ENCODE measurements at places on chromosomes 1 and 21.

GRCh38 chr1:235090406-235091069, 38.1 kb downstream of the TOMM20 start:
- no peak for DNase-seq

GRCh38 chr1:1926886-1927660, 8.0 kb upstream of the TMEM52 start:
- no peak for DNase-seq

DNA sequence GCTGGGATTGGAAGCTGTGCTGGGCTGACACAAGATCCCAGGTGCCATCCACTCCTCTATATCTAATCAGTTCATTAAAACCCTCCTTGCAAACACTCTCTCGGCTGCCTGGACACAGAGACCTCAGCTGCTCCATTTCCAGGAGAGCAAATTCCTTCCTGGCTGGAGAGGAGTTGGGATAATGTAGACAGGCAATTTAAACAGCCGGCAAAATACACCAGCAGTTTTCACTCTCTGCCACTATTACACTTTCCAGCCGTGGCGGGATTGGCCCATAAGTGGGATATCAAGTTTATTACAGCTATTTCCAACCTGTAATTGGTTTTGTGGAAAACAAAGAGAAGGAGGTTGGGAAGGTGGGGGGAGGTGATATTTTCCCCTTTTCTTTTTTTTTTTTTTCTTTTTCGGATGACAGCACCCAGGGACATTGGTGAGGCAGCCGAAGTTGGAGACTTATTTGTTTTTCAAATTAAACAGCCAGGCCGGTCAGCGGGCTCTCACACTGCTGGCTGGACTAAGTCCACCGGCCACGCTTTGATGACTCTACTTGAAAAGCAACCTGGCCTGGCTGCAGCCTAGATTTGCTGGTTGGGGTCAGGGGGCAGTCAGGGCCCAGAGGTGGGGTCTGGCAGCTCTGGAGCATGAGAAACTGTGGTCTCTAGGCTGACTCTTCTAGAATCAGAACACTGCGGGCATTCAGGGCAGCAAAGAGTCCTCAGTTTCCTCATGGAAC, 177.4 kb downstream of the IGSF21 start:
- no peak for DNase-seq

GRCh38 chr1:153963850-153964331, 554 bp upstream of the SLC39A1 start:
- no peak for DNase-seq

GRCh38 chr1:109454497-109455133, 11.7 kb upstream of the SYPL2 start:
- DNase-seq: no peak

DNA sequence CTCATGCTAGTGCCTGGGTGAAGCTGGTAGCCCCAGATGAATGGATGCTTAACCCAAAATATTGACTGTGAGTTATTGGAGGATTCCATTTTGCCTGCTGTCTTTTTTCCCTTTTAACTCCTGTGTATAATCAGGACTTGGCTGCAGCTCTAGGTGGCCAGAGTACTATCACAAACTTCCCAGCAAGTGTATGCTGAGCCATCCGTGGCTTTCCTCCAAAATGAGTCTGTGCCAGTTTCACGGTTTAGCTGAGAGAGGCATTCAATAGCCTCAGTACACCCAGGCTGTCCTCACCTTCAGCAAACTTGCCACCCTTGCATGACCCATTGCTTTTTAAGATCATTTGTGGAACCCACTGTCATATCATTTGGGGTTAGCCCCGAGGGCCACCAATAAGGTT, 5.3 kb upstream of the DPT start:
- DNase-seq: no peak

DNA sequence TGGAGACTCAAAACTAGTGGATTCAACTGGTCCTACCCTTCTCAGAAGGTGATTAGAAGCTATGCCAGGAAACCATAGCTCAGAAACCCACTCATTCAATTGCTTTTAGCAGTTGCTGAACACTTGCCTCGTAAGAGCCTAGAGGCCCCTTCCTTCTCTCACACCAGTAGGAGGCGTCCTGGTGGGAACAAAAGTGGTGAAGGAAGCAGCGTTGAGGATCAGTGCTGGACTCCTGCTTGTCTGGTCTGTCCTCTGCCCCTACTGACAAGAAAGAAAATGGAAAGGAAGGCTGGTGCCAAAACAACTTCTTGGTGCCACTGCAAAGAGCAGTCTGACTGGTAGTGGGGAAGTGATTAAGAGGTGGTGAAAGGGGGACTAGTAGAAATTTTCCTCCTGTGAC, 269.7 kb downstream of the LMO4 start:
- no peak for DNase-seq

DNA sequence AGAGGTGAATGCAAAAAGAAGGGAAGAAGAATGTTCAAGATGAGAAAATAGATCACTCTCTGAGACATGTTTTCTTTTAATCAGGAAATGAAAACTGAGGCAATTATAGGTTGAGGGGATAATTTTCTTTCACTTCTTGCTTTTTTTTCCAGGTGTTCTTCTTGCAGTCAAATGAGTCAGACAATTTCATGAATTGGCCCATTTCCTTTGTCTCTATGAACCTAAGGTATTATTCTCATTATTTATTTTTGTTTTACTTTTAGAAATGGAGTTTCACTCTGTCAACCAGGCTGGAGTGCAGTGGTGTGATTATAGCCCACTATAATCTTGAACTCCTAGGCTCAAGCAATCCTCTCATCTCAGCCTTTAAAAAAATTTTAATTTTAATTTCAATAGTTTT, 3.5 kb upstream of the VASH2 start:
- DNase-seq: no peak

GRCh38 chr1:28058971-28059878, 29.2 kb downstream of the EYA3 start:
- no peak for DNase-seq

DNA sequence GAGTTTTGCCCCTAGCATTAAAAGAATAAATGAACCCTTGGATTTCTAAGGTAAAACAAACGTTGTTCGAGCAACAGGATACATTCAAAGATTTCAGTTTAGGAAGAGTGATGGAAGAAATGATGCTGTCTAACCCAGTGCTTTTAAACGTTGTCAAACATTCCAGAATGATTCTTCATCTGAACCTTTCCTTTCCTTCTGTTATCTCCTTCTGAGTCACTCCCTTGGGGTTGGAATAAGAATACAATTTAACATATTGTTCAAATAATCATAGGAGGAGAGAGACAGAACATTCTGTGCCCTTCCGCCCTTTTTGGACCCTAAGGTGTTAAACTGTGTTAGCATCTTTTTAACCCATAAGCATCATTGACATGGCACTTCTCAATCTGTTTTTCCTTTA, 61.1 kb upstream of the RCOR3 start:
- DNase-seq: no peak

GRCh38 chr21:27614231-27614630, 647.3 kb upstream of the ADAMTS5 start:
- no peak for DNase-seq

DNA sequence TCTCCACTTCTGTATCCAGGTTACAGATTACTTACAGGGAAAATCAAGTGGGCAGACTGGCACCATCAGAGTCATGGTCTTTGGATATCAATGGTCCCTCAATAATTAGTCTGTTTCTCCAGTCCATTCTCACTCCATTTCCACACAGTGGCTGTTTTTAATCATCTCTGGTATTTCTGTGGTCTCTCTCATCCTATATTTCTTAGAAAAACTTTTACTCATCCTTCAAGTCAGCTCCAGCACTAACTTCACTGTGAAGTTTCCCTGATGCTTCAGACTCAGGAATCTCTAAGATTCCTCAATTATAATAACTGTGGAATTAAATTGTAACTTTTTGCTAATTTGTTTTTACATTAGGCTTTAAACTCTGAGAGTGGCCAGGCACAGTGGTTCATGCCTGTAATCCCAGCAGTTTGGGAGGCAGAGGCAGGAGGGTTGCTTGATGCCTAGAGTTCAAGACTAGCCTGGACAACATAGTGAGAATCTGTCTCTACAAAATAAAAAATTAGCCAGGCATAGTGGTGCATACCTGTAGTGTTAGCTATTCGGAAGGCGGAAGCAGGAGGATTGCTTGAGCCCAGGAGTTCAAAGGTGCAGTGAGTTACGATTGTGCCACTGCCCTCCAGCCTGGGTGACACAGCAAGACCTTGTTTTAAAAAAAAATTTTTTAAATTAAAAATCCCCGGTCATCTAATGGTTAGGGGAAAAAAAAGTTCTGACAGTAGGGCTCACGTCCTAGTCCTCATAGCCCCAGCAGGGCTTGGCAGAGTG, 10.6 kb downstream of the CD160 start:
- DNase-seq: no peak

GRCh38 chr1:7608628-7609305, 162.3 kb upstream of the VAMP3 start:
- no peak for DNase-seq

DNA sequence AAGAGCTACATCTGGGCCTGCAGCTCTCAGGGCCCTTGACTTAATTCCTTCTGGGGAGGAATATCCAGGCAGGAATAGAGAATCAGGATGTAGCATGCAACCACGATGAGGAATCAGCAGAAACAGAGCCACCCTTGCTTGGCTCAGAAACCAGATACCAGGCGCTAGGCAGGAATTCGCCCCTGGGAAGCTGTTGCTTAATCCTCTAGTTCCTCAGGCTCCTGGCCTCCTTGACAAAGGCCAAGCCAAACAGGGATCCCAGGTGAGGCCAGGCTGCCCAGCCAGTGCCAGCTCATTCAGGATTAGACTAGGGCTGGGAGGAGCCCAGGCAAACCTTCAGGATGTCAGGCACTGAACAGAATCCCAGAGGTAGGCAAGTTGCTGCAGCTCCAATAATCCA, 48.2 kb upstream of the IRF2BP2 start:
- no peak for DNase-seq

DNA sequence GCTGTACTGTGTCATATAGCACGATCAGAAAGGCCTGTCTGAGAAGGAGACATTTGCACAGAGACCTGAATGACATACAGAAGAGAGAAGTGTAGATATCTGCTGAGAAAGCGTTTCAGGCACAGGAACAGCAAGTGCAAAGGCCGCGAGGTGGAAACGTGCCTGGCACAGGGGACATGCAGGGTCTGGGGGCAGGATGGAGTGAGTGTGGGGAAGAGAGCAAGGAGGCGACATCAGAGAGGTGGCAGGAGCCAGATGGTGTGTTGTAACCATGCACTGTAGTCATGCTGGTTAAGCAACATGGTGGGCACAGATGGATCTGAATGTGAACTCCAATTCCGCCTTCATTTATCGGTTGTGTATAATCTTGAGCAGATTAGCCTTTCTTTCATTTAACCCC, 13.0 kb downstream of the KRTCAP2 start:
- no peak for DNase-seq

DNA sequence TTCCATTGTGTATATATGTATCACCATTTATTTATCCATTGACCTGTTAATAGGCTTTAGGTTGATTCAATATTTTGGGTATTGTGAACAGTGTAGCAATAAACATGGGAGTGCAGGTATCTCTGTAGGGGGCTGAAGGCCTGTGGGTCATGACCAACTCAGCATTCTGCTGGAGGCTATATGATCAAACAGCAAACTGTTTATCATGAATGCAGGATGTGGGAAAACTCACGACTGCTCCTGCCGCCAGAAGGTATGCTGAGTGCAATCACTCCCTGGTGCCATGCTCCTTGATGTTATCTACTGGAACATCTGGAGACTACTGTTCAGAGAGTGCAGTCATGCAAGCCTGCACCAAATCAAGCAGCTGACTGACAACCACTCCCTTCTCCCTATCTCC, 275.2 kb downstream of the COL11A1 start:
- DNase-seq: no peak

DNA sequence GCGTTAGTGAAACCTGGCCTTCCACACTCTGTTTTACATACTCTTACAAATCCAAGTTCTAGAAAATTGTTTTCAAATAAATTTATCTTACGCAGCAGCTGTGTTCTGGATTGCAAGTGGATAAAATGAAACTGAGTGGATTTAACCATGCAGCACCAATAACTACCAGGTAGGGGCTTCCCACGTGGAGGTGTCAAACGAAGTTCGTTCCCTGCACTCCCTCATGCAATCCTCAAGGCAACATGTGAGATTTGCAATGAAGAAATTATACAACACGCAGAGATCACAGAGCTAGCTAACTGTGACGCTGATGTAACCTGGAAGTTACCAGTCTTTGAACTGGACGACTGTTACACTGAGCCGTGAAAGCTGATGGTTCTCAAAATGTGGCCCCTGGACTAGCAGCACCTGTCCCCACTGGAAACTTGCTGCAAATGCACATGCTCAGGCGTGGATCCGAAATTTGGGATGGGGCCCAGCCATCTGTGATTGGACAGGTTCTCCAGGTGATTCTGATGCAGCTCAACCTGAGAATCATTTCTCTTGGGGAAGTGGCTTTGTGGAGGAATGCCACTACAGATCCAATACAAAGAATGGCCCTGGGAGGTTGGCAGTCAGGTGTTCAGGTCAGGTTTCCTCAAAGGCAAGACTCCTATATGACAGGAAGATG, 36.3 kb downstream of the RSPH1 start:
- no peak for DNase-seq

- no peak for DNase-seq
Measured at GRCh38 chr1:87684194-87684593, 355.5 kb downstream of the LMO4 start.

- DNase-seq: no peak
Measured at GRCh38 chr1:230077011-230077410, 10.0 kb downstream of the GALNT2 start.

- no peak for DNase-seq
Measured at GRCh38 chr1:218741852-218742251, 396.7 kb downstream of the TGFB2 start.

GRCh38 chr1:61864489-61864888, 122.2 kb downstream of the PATJ start:
- DNase-seq: no peak

GRCh38 chr1:174364996-174365736, 82.6 kb upstream of the GPR52 start:
- no peak for DNase-seq

DNA sequence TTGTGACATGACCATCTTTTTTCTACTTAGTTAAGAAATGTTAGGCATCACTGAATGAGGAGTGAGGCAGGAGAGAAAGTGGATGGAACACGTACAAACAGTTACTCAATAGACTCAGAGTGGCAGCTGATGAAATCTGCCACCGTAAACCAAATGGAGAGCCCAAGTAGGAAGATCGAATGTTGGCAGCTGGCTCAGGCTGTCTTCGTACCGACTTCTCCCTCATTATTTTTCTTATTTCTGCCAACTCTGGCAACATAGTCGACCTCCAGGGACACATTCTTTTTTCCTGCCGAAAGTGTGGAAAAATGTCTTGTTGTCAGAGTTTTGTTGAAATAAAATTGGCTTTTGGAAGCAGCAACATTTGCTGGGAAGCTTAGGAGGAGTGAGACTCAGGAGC, 143.3 kb downstream of the GREM2 start:
- no peak for DNase-seq

DNA sequence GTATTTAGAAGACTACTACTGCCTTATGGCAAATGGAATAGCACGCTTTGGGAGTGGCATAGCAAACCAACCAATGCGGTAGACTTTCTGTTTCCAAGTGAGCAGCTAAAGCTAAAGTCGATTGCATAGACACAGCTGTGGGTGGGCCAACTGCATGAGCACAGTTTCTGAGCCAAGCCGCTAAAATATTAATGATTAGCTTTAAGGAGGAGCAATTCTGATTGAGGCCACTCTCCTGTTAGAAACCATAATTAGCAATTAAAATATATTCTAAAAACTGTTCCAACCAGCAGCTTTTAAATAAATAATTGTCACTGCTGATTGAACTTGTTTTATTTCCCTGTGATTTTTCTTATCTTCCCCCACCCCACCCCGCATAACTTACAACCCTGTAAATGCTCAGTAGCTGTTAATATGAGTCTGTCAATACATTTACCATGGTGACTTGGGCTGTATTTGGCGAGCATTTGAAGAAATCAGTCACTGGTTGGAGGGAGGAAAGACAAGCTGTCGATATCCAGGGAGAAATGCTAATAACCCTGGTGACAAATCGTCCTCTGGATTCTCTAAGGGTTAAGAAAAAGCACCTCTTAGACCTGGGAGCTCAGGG, 32.2 kb downstream of the RNF220 start:
- no peak for DNase-seq
